ENCODE measurements at places on chromosomes 5 and 9.

- no peak for DNase-seq
Observed at GRCh38 chr5:2293906-2294305, 411.2 kb upstream of the IRX4 start.

GRCh38 chr5:127702926-127703561 lies at the start of gene CCDC192:
Gene CCDC192 (plus strand): TSS chr5:127703391. CDS start chr5:127703446, 55 bp downstream.
- DNase-seq = no peak

GRCh38 chr5:173866858-173867679 lies 21.1 kb upstream of the CPEB4 start:
- DNase-seq = no peak

- no peak for DNase-seq
Observed at GRCh38 chr5:71788794-71789193, 69.7 kb downstream of the CARTPT start.

GRCh38 chr9:35718721-35719511 lies 13.1 kb downstream of the TLN1 start:
- no peak for DNase-seq

DNA sequence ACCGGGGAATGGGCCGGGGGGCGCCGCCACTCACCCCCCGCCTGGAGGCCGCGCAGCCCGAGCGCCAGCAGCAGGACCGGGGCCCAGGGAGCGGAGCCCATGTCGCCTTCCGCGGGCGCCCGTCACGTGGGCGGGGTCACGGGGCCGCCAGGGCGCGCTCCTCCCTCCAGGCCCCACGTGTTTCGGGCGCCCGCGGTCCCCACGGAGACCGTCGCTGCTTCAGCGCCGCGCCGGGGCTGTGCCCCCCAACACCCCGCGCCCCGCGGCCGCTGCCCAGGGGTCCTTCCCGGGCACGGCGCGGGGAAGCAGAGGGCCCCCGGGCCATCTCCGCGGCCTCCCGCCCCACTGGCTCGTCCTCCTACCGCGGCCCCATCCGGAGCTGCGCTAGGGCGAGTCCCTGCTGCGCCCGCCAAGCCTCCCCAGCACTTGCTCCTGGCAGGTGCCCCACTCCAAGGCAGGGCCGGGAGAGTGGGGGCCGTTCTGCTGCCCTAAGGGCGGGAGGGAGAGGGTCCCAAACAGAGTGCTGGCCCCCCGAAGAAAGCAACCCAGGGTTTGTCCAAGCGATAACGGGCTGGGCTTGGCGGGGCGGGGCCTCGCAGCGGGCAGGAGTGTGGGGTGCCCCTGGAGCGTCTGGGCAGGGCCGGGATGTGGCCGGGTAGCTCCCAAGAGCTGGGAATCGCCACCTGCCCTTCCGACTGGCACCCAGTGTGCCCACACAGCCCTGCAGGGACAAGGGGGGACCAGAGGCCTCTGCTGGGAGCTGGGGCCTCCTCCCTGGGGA lies at the start of gene DPP7:
TSS of gene DPP7 (minus strand) at position 121 of the 781 bp plus-strand sequence. CDS start at position 101, 20 bp downstream.
- DNase-seq = no peak
